CD4-positive, alpha-beta memory T cell (primary cell): ENCODE measurements at places on chromosomes 2 and 18. TPM values are rescaled to one million over a fixed set of nuclear protein-coding genes. Genes with fewer than 3 reads are reported as not detected.

DNA sequence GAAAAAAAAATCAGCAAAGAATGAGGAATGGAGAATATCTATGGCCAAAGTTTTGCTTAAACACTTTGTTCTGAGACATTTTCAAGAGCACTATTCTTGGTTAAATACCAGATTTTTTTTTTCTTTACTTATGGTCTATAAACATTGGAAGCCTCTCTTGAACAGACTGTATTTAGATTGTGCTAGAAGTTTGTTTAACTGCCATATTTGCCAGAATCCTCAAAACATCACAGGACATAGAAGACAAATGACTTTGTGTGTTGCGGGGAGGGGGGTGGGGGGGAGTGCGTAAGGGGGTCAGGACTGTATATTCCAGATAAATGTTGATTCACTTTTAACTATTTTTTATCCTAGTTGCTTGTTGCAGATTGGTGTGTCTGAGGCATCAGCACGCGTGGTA is 262.0 kb downstream of the MEIS1 start:
- no peak for DNase-seq

- DNase-seq = no peak
Observed at GRCh38 chr2:35428548-35428947, 927.0 kb upstream of the CRIM1 start.

GRCh38 chr2:8598295-8599165 is 83.3 kb upstream of the ID2 start:
- no peak for DNase-seq

GRCh38 chr2:31383471-31384153 is 30.9 kb downstream of the XDH start:
- DNase-seq = no peak

Gene CAVIN2
- not detected for total RNA-seq

DNA sequence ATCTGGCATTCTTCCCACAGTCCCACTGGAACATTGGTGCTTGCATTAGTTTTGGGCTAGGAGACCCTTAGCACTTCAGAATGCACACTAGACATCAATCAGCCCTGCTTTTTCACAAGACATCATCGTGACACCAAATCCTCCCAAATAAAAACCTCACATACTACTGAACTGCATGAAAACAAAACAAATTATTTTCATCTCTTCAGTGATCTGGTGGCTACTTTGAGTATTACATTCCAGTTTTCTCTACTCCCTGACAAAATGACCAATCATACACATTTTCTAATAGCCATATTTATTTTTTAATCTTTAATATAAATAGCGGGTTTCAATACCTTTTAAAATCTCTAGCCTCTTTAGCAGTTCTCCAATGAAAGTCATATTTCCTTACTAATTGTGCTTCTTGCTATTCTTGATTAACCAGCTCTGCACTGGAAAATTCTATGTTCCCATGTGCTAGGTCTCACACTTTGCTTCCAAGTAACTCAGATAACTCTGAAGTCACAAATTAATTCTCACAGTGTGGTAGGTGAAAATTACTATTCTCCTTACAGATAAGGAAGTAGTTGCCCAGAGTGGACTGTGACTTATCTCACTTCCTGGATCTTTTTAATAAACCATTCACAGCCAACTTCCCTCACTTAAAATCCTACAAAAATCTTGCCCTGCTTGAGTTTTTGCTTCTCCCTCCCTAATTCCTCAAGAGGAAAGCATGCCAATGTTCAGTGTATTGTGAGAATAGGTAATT is 82.5 kb upstream of the EPB41L3 start:
- no peak for DNase-seq

GRCh38 chr18:60189856-60190255 is 182.7 kb downstream of the MC4R start:
- no peak for DNase-seq

GRCh38 chr2:216090369-216090786 is 8.7 kb downstream of the TMEM169 start:
- no peak for DNase-seq

Gene GBX2
- not detected for total RNA-seq

GRCh38 chr2:106537047-106537446 is 49.9 kb downstream of the CD8B2 start:
- no peak for DNase-seq

- no peak for DNase-seq
Observed at GRCh38 chr18:24089076-24089475, 49.8 kb upstream of the CABYR start.

- no peak for DNase-seq
Observed at GRCh38 chr2:95043300-95044093, 18.0 kb downstream of the MAL start.

Gene MZT2A
- total RNA-seq = 108 TPM

DNA sequence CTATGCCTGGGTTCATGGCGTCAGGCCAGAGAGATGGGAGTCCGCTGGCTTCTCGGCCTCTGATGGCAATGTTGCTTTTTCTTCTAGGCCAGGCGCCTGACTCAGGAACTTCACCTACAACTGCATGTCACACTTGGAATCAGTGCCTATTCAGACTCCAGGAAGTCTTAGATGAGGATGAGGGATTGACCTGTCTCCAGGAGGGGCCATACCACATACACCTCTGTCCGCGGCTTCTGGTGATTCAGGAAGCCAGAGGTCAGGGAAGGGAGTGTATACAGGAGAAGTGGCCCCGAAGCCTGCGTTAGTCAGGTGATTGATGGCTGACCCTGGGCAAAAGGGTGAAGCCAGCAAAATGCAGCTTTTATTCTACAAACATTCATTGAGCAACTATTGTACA is 109.1 kb upstream of the RMDN2 start:
- no peak for DNase-seq

Gene STPG4
- total RNA-seq = 0.72 TPM

GRCh38 chr18:58970943-58971790 is 106.5 kb downstream of the ZNF532 start:
- no peak for DNase-seq

GRCh38 chr2:46299365-46300263 is 2.4 kb downstream of the EPAS1 start:
- no peak for DNase-seq

Gene CDK5R2
- not detected for total RNA-seq

- DNase-seq = no peak
Observed at GRCh38 chr2:80476535-80477117, 172.1 kb upstream of the LRRTM1 start.

- DNase-seq = no peak
Observed at GRCh38 chr2:113275556-113276215, 3.0 kb downstream of the PAX8 start.
